ENCODE measurements at places on chromosomes 7 and 10. TPM values are rescaled to one million over a fixed set of nuclear protein-coding genes. Genes with fewer than 3 reads are reported as not detected.

The TAS2R3 gene
- 1.3 TPM for total RNA-seq

DNA sequence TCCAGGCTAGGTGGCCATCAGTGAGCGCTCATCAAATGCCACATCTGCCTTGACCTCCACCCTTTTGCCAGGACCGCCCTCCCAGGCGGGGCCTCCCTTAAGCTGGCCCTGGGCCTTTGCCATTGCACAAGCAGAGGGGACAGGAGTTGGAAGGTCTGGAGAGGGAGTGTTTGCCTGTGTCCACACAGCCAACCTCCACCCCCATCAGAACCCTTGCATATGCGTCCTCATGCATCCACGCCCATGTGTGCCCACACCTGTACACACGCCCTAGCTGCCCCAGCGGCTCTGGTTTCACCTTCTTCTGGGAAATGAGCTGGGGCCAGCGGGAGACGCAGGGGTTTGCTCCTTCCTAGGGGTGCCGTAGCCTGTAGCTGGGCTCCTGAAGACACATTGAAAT is 64.0 kb downstream of the NEURL1 start:
- H3K27me3 ChIP-seq, result peaks cover 13% of the 10 kb centered on the region
- no peak overlapping the region for H3K27ac ChIP-seq
- H3K4me1 ChIP-seq, result peaks cover 4% of the 10 kb centered on the region

GRCh38 chr7:36777855-36778254 is 53.6 kb upstream of the AOAH start:
- no peaks in the 10 kb centered on the region for H3K27me3 ChIP-seq
- H3K4me3 ChIP-seq, result no peak overlapping the region
- no peak for DNase-seq
- no peak overlapping the region for H3K27ac ChIP-seq

- no peaks in the 10 kb centered on the region for H3K36me3 ChIP-seq
- no peak overlapping the region for H3K27ac ChIP-seq
- no peaks in the 10 kb centered on the region for H3K27me3 ChIP-seq
- DNase-seq, result peak; percentile 92
Observed at GRCh38 chr7:12670000-12670729, 17.3 kb upstream of the ARL4A start.

DNA sequence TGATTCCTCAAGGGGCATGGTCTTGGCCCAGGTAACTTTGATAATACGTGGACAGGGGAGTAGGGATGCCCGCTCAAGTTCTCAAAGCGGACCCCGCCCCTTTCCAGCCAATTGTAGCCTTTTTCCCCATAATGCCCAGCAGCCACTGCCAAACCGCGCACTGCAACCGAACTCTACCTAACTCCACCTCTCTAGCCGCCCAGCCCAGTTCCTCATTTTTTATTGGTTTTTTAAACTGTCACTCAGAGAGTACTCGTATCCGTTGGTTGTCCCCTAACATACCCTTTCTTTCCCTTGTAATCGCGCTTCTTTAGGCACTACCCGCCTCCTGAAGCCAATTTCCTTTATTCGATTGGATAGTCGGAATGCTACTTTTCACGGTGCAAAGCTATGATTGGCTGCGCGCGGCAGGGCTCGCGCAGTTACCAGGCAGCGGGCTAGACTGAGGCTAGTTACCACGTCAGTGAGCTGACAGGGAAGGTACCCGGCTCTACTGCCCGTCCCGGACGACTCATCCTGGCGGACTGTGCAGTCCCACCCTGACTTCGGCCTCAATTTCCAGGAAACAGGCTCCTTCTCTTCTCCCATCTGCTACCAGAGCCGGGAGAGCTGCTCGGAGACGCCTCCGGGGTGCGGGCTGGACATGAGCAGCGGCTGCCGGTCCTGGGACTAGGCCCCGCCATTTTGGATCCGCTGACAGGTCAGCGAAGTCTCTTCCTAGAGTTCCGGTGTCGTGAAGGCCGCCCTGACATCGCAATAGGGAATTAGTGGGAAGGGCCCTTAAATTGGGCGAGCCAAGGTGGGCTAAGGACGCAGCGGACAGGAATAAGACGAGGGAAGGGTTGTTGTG is at the start of gene GBF1:
GBF1 (plus strand) TSS at position 451 of the 850 bp plus-strand sequence. CDS start 13,407 bp downstream, outside the sequence.
- peak; percentile 100 for DNase-seq
- H3K36me3 ChIP-seq, result no peaks in the 10 kb centered on the region
- H3K27me3 ChIP-seq, result peaks cover 4% of the 10 kb centered on the region
- H3K4me1 ChIP-seq, result peaks cover 21% of the 10 kb centered on the region
- peak within 1 kb of the TSS; percentile 75 for H3K4me3 ChIP-seq

- no peak overlapping the region for H3K4me3 ChIP-seq
- no peaks in the 10 kb centered on the region for H3K27me3 ChIP-seq
Observed at GRCh38 chr7:18315241-18315640, 180.3 kb upstream of the HDAC9 start.

GRCh38 chr10:86347856-86348255 is 18.7 kb downstream of the GRID1 start:
- no peak overlapping the region for H3K4me3 ChIP-seq
- H3K36me3 ChIP-seq, result no peaks in the 10 kb centered on the region
- DNase-seq, result no peak
- no peak overlapping the region for H3K27ac ChIP-seq

DNA sequence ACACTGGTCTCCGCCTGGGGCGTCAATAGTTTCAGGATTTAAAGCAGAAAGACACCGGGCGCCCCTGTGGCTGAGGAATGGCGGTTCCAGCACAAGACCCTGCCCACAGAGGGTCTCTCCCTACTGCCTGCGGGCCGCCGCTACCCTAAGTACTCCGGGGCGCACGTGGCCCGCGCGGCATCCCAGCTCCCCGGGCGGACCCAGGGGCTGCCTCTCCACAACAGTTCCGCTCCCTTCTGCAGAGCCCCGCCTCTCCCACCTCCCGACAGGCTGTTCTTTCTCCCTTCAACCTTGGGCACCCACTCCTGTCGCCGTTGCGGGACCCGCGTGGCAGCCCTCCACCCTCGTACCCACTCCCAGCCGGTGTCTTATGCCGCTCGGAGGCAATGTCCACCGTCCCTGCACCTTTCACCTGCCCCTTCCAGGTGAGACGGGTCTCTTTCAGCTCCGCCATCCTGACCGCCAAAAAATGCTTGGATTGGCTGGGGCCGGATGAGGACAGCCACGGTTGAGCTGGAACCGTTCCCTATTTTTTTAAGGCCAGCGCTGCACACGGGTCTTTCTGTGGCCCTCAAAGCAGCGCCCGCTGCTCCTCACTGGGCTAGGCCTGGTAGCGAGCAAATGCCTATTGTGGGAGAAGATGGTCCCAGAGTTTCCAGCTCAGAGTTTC is 1.6 kb upstream of the NKX2-3 start:
- no peak for DNase-seq
- no peak overlapping the region for H3K27ac ChIP-seq
- H3K4me1 ChIP-seq, result no peaks in the 10 kb centered on the region
- no peaks in the 10 kb centered on the region for H3K36me3 ChIP-seq

The TES gene
- 17.7 TPM for total RNA-seq
